ENCODE measurements at places on chromosomes 1 and 21.

- no peak for DNase-seq
Measured at GRCh38 chr1:110463725-110464124, 12.8 kb downstream of the PROK1 start.

GRCh38 chr1:220770245-220770913, 16.3 kb upstream of the MTARC1 start:
- DNase-seq = no peak

GRCh38 chr21:45279446-45280177, 8.1 kb downstream of the POFUT2 start:
- no peak for DNase-seq

- DNase-seq = no peak
Measured at GRCh38 chr1:176330782-176331181, 123.7 kb upstream of the COP1 start.

- no peak for DNase-seq
Measured at GRCh38 chr1:77399250-77400086, 117.6 kb downstream of the AK5 start.

DNA sequence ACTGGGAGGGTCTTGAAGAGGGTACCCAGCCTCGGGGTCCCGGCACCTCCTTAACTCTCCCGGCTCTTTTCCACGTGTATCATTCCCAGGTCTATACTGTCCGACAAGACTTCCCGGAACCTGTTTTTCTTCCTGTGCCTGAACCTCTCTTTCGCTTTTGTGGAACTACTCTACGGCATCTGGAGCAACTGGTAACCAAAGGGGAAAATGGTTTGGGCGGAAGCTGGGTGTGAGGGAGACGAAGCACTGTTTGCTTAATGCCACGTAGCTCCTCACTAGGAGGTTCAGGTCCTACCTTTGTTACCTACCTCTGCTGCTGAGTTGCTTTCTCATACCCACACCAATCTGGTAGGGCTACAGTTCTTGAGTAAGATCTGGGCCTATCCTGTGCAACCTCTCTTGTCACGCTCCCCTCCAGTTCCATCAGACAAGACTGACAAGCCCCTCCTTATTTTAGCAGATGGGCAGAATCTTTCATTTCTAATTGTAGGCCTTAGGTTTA, 642 bp downstream of the SLC30A7 start:
- DNase-seq = no peak

GRCh38 chr1:205488074-205488723, 16.3 kb upstream of the CDK18 start:
- DNase-seq = no peak

- DNase-seq = no peak
Measured at GRCh38 chr1:168482106-168482505, 61.7 kb downstream of the XCL2 start.

- DNase-seq = no peak
Measured at GRCh38 chr1:186965847-186966246, 137.1 kb downstream of the PLA2G4A start.

- DNase-seq = no peak
Measured at GRCh38 chr1:61356995-61357394, 274.6 kb downstream of the NFIA start.

- DNase-seq = no peak
Measured at GRCh38 chr1:27161594-27161993, 6.7 kb upstream of the SLC9A1 start.

DNA sequence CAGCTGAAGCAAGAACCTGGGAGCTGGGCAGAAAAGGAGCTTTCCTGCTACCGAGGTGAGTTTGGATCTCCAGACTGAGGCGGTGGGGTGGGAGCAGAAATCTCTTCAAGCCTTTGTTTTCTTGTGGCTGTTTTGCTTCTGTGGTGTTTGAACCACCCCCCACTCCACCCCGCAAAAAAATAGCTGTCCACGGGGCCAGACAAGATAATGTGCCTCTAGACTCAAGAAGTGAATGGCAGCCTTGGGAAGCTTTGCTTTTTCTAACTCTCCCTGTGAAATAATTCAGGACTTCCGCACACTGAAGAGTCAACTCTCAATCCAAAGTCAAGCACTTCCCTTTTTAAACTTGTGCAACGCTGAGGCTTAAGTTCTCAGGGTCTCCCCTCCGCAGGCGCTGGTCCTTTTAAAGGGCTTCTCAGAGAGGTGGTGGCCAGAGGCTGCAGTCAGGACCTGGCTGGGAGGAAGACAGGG, 159.6 kb upstream of the COA6 start:
- DNase-seq = no peak

DNA sequence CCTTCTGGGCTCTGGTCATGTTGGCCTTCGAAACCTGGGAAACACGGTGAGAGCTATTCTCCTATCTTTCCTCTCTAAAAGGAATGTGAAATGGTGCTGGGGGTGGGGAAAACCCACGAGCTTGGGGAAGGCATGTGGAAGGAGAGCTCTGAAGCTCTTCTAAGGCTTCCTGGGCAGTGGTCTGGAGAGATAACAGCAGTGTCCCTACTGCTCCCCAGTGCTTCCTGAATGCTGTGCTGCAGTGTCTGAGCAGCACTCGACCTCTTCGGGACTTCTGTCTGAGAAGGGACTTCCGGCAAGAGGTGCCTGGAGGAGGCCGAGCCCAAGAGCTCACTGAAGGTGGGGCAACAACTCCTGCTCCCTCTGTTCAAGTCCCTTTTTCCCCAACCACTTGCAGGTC, 2.8 kb downstream of the USP21 start:
- no peak for DNase-seq

DNA sequence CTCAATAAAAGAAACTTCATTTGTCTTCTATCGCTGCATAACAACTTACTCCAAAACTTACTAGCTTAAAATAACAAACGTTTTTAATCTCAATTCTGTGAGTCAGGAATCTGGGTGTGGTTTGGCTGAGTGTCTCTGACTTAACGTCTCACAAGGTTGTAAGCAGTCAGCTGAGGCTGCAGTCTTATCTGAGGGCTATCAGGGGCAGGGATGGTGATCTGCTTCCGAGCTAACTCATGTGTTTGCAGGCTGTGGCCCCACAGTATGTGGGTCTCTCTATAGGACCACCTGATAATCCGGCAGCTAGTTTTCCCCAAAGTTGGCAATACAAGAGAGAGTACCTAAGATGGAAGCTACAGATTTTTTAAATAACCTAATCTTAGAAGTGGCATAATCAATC, 234.2 kb upstream of the FGGY start:
- no peak for DNase-seq

GRCh38 chr1:201471772-201472171, 2.8 kb upstream of the PHLDA3 start:
- DNase-seq = no peak

Data from cortex of kidney (tissue), 1 donor.